ENCODE measurements at places on chromosomes 13 and 19.

- DNase-seq, result no peak
Observed at GRCh38 chr19:1567848-1568227, 287 bp downstream of the MEX3D start.

DNA sequence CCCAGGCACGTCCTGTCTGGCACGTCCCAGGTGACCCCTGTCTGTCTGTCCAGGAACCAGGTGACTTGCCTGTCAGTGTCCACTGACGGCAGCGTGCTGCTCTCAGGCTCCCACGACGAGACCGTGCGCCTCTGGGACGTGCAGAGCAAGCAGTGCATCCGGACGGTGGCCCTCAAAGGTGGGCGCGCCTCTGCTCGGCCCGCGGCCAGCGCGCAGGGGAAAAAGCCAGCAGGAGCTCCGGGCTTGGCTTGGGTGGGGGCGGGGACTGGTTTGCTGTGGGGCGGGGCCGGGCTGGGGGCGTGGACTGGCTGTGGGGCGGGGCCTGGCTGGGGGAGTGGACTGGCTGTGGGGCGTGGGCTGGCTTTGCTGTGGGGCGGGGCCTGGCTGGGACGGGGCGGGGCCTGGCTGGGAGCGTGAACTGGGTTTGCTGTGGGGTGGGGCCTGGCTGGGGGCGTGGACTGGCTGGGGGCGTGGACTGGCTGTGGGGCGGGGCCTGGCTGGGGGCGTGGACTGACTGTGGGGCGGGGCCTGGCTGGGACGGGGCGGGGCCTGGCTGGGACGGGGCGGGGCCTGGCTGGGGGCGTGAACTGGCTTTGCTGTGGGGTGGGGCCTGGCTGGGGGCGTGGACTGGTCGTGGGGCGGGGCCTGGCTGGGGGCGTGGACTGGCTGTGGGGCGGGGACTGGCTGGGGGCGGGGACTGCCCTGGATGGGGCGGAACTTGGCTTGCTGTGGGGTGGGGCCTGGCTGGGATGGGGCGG lies 7.2 kb downstream of the WDR18 start:
- no peak for DNase-seq

- DNase-seq, result no peak
Observed at GRCh38 chr19:14477418-14478112, 2.4 kb upstream of the PTGER1 start.

GRCh38 chr19:4811328-4812131 lies 20.0 kb downstream of the TICAM1 start:
- DNase-seq, result no peak

GRCh38 chr13:21673789-21674489 lies 3.1 kb downstream of the FGF9 start:
- DNase-seq, result no peak

DNA sequence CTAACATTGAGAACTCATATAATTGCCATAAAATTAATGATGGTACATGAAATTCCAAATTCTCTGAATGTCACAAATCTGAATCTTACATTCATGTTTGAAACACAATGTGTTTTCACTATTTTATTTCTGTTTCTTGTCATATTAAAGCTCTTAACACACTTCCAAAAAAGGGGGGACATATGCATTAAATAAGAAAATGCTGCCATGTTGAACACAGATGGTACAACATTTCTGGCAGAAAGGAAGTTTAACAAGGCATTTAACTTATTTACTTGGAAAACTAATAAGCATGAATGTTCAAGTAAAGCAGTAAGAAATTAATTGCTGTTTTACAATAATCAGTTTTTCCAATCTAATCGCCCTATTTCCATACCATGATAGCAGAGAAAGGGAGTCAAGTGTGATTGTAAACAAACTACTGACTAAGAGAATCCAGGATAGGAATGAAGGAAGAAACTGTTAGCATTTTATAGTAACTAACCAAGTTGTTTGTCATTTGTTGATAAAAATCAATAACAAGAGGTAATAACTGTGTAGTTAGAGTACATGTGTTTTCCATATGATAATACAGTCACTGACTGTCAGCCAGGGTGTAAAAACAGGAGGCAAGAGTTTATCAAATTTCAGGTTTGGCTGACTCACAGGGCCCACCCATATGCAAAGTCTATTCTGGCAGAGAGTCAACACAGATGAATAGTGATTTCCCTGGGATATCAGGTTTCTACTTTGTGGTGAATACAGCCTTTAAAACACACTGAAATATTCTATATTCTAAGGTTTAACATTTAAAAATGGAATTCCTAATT lies 5.7 kb upstream of the FOXO1 start:
- DNase-seq, result peak; percentile 49

GRCh38 chr19:17237747-17238706 lies 7.7 kb downstream of the NR2F6 start:
- DNase-seq, result peak; percentile 21

GRCh38 chr19:18804643-18805042 lies 13.5 kb upstream of the COMP start:
- peak; percentile 12 for DNase-seq

GRCh38 chr13:88622362-88622973 lies 951.3 kb downstream of the SLITRK5 start:
- DNase-seq, result no peak

- DNase-seq, result peak; percentile 43
Observed at GRCh38 chr13:51942189-51942588, 69.1 kb downstream of the ATP7B start.

GRCh38 chr13:101556676-101557123 lies 104.2 kb downstream of the ITGBL1 start:
- no peak for DNase-seq

- DNase-seq, result no peak
Observed at GRCh38 chr19:1893791-1894190, 8.5 kb upstream of the ABHD17A start.

GRCh38 chr19:51702103-51702824 lies 9.1 kb downstream of the SPACA6 start:
- DNase-seq, result peak; percentile 92

GRCh38 chr19:38039966-38040365 lies 133.0 kb downstream of the SIPA1L3 start:
- no peak for DNase-seq
